Hematopoietic multipotent progenitor cell (in vitro differentiated cells): ENCODE measurements at places on chromosomes 1 and 21.

GRCh38 chr1:70778056-70778762 lies 269.4 kb downstream of the PTGER3 start:
- no peak for DNase-seq

DNA sequence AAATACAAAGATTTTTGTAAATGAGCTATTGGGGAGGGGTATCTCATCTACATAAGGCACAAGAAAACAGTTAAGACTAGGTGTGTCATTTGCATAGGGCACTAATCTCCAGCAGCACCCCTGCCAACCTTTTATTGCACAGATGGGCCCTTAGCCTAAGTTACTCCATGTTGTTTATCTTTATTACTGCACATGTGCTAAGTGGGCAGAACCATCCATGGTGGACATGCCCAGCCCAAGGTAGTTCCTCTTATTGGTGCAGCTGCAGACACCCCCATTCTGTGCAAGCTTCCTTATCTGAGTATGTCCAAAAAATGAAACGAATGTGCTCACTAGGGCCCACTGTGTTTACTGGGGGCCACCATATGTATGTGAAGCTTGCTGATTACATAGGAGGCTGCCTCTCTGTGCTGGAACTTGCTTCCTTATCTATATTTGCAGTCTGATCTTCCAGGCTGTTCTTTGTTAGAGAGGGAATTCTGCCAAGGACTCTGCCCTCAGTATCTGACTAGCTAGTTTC lies 77.3 kb upstream of the NEK7 start:
- no peak for DNase-seq

GRCh38 chr21:19328954-19329353 lies 925.4 kb upstream of the TMPRSS15 start:
- DNase-seq = no peak

- DNase-seq = no peak
Measured at GRCh38 chr1:107339775-107340174, 198.9 kb downstream of the NTNG1 start.

DNA sequence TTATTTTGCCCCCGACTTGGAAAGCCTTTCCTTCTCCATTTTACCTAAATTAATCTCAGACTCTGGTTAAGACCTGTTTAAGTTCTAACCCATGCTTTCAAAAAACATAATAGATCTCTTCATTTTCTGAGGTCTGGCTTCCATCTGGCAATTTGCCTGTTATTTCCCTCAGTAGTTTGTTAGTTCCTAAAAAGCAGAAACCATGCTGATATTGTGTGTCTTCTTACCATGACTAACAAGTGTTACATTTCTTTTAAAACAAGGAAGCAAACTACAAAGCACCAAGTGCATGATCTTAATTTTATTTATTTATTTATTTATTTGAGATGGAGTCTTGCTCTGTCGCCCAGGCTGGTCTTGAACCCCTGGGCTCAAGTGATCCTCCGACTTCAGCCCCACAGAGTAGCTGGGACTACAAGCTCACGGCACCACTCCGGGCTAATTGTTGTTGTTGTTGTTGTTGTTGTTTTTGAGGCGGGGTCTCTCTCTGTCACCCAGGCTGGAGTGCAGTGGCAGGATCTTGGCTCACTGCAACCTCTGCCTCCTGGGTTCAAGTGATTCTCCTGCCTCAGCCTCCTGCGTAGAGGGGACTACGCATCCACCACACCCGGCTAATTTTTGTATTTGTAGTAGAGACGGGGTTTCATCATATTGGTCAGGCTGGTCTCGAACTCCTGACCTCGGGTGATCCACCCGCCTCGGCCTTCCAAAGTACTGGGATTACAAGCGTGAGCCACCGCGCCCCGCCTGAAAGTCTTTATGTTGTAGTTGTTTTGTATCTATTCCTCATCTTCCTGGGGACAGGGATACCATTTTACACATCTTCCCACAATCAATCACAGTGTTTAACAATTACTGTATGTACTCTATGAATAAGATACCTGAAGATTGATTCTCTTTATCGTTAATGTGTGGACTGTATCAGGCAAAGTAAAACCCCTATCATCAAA lies 1.3 kb upstream of the PATJ start:
- no peak for DNase-seq

DNA sequence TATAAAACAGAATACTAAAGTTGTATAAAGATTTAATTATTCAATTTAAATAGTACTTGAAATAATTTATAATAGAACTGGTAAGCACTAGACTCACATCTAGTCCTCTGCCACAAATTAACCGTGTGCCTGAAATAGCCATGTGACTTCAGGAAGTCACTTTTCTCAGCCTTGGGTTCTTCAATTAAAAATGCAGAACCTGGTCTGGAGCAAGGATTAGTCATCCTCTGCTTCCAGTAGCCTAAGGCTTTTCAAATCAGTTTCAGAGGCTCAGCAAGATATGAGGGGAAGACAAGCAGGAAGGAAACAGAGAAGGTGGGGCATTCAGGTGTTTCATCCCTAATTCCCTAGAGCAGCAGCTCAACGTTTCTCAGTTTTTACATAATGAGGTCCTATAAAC lies 23.0 kb downstream of the DPH5 start:
- DNase-seq = peak; percentile 43

GRCh38 chr1:61079898-61080336 lies 2.4 kb upstream of the NFIA start:
- DNase-seq = peak; percentile 48

GRCh38 chr1:93078203-93078602 lies 880 bp upstream of the MTF2 start:
- peak; percentile 8 for DNase-seq

DNA sequence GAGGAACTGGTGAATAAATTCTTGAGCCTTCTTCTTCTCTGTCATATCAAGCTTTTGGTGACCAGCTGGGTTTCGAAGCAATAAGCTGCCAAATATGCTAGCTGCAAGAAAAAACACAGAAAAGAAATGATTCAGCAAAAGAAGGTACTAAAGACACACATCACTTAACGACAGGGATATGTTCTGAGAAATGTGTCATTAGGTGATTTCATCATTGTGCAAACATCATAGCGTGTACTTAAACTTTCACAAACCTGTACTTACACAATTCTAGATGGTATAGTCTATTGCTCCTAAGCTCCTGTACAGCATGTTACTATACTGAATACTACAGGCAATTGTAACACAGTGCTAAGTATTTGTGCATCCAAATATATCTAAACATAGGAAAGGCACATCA lies 2.9 kb upstream of the MTF1 start:
- DNase-seq = no peak

GRCh38 chr1:185291652-185292051 lies 25.4 kb downstream of the IVNS1ABP start:
- DNase-seq = peak; percentile 90
